Stimulated activated CD8-positive, alpha-beta memory T cell treated with anti-CD3 and anti-CD28 coated beads, Interleukin-2, amount 100 ng/mL, for 1 hour (primary cell): ENCODE measurements at places on chromosomes 12 and 14.
A peak's percentile ranks its signal among the peaks of the same experiment; 100 is the strongest.

DNA sequence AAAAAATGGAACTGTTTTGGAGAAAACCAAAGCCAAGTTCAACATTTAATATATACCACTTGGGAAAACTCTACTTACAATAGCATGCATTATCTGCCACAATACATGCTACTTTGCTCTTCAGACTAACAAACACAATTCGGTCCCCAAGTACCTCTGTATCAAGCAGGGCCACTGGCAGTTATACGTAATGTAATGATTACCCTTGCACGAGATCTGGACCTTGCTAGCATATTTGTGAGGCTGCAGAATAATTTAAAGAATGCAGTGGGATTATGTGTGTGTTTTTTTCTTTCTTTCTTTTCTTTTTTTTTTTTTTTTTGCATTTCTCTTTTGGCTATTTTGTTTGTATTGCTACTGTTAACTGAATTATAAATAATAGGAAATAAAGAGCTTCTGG is 22.8 kb upstream of the PYGL start:
- DNase-seq = no peak

GRCh38 chr14:22836301-22837113 is at the start of gene MMP14:
MMP14 (plus strand) TSS chr14:22836585; CDS start chr14:22836818, 233 bp downstream.
- DNase-seq = no peak

DNA sequence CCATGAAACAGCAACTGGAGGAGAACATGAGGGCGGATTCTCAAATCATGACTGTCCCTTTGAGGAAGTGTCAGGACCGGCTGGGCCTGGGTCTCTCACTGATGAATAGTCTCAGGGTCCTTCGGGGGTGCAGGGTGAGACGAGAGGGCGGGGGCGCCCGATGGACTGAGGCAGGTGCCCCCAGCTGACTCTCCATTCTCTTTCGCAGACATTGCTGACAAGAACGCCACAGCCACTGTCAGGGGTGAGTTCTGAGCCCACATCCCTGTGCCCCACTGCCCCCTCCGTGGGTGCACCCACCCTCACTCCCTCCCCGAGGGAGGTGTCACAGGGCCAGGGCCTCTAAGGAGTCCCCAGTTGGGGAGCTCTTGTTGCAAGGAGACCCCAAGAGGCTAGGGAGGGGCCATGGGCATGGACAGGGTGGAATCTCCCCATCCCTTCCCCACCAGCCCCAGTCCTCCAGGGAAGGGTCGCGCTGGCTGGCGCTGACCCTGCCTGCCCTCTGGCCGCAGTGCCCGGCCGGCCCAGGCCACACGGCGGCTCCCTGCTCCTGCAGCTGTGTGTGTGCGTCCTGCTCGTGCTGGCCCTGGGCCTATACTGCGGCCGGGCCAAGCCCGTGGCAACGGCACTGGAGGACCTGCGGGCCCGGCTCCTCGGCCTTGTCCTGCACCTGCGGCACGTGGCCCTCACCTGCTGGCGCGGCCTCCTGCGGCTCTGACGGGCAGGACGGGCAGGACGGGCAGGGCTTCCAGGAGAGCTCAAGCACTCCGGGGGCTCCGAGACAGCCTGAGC is 8.7 kb downstream of the C14orf180 start:
- DNase-seq = no peak

- DNase-seq = no peak
Measured at GRCh38 chr14:83863042-83863774, 1666.7 kb upstream of the FLRT2 start.

DNA sequence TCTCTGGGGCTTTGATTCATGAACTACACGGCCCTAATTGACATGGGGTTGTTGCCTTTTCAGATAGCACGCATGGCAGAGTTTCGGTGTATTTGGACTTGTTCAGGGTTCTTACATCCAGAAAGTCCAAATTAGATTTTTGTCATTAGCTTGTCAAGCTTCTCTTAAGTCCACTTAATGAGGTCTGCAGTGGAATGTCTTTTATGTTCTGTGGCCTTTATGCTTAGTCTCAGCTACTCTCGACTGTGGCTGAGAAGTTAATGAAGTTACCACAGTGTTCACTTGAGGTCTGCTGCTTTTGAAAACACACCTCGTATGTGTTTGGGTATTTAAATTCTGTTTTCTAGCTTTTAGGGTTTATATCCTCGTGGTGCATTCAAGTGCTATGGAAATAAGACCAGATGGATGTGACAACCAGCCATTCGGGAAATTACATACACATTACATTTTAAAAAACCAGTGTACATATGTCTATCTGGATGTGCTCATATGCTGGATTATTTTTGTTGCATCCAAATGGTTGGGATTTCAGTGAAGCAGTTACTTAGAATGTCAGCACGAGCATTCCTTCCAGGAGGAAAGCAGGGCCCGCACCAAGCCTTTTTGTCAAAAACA is 80.2 kb downstream of the RMST start:
- no peak for DNase-seq

DNA sequence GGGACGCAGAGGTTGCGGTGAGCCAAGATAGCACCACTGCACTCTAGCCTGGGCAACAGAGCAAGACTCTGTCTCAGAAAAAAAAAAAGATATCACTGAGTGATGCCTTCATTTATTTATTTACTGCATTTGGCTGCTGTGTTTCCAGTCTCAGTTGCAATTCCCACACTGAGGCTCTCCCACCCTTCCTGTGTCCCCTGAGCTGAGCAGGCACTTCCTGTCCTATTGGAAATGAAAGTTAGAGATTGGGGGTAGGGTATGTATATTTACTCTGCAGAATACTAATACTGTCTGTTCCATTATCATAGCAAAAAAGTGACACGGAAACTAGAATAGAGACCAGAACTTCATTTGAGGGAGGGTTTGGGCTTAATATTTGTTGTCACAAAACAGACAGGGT is 1.6 kb upstream of the RBMS2 start:
- DNase-seq = no peak

- DNase-seq = no peak
Measured at GRCh38 chr14:92551044-92551841, 37.7 kb downstream of the RIN3 start.

- DNase-seq = peak; percentile 70
Measured at GRCh38 chr14:70972107-70972976, 65.1 kb downstream of the PCNX1 start.

DNA sequence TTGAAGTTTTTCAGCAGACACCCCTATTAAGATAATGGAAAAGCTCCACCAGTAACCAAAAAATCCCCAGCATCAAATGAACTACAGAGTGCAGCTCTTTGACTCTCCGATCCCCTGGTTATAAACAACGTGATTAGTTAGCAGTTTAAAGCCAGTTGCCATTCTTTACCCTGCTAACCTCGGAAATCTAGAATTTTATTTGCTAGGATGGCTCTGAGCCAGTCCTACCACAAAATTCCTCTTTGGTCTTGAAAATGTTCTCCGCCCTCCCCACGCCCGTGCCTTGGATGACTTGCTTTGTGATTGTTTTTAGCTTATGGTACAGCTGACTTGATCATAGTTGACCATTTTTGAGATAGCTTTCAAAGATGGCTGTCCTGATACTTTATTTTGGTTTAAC is 1.2 kb downstream of the KLHDC2 start:
- DNase-seq = no peak

DNA sequence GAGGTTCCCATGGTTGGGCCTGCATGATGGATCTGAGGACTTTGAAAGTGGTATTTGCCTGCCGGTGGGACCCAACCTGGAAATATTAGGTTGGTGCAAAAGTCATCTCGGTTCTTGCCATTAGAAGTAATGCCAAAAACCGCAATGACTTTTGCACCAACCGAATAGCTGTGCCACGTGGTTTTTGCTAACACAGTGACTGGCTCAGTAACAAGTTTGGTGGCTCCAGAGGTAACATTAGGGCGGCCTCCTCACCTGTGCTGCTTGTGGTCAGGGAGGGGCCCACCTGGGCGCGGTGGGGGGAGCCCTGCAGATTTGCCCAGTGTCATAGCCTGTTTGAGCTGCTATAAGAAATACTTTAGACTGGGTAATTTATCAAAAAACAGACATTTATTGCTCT is 1.8 kb downstream of the BDKRB2 start:
- no peak for DNase-seq

DNA sequence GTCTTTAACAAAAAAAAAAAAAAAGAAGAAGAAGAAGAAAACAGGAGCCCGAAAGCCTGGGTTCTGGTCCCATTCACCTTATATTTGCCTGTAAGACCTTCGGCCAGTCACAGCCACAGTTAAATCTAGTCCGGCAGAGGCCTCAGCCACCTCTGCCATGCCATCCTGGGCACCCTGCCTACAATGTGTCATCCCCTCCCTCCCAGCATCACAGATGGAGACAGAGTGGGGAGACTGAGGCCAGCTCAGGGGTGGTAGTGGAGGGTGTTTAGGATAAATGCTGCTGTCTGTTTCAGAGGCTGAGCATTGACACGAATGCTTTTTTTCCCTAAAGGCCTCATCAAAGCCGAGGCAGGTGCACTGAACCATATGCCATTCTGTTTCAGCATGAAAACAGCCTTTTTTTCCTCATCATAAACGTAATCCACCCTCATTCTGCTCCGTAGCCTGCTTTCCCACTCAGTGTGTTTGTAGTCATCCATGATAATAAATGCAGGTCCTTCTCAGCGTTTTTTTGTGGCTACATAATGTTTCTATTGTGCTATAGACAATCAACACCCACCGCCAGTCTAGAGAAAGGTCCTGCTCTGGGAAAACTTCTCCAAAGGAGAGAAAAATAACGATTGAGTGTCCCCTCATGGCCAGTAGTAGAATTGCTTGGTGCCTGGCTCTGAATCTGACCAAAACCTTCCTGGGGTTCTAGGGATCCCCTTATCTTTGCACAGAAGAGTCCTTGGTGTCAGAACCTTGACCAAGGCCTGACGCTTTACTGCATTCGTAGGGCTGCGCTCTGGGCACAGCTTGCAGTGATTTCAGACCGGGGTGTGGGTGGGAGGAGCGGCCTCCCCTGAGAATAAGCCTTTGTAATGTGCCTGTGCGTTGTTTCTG is 41.1 kb upstream of the TSPAN9 start:
- DNase-seq = no peak

GRCh38 chr12:28578833-28579252 is 388.6 kb downstream of the CCDC91 start:
- DNase-seq = no peak

- no peak for DNase-seq
Measured at GRCh38 chr14:21093769-21094681, 4.4 kb downstream of the ZNF219 start.

DNA sequence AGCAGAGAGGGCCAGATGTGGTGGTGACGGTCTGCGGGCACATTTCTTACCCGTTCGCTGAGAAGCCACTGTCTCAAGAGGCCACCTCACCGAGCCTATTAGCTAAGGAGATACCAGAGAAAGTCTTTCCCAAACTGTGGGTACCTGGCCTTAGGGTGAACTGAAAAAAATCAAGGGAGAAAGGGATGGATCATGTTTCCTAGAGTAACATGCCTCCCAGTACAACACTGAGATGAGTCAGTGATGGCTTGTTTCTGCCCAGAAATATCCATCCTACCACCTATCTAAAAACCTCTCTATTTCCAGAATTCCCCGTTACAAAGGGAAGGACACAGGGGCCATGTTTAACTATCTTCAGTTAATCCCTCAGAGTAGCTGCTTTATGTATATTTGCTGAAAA is 83.7 kb downstream of the LMNTD1 start:
- DNase-seq = no peak

GRCh38 chr12:98399532-98399931 is 115.9 kb upstream of the TMPO start:
- DNase-seq = peak; percentile 24

DNA sequence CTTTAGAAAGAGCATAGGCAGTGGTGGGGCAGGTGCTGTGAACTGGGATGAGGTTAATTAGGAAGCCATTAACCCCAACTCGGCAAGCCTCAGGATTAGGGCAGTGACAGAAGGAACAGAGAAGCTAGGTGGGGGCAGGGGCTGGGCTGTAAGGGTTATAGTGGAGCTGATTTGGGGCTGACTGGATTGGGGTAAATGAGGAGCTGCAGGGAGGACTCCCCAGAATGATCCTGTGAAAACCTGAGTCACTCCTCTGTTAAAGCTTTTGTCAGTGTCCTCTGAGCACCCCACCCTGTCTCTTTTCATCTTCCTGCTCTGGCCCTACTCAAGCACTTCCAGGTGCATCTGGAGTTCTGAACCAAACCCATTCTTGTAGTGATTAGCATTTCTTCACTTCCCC is 4.4 kb downstream of the KLC1 start:
- no peak for DNase-seq

DNA sequence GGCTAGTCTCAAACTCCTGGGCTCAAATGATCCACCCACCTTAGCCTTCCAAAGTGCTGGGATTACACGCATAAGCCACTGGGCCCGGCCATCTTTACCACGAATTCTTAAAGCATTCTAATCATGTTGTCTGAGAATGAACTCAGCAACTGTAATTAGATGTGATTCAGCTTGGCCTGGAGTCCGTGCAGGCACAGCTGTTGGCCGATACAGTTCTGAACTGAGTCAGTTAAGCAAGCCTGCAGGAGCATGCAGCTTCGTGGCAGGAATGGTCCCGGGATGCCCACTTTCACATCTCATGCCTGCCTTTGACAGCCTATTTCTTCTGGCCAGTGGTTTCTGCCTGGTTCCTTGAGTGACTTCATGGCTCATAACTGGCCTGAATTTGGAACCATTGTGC is 194.1 kb downstream of the ANO6 start:
- no peak for DNase-seq

- no peak for DNase-seq
Measured at GRCh38 chr12:108879615-108880254, at the start of gene DAO. DAO (plus strand) TSS chr12:108880092; CDS start chr12:108885007, 4,915 bp downstream.

- no peak for DNase-seq
Measured at GRCh38 chr14:72646861-72647528, 246.9 kb downstream of the DPF3 start.

- DNase-seq = no peak
Measured at GRCh38 chr14:29458547-29458946, 469.1 kb downstream of the PRKD1 start.

DNA sequence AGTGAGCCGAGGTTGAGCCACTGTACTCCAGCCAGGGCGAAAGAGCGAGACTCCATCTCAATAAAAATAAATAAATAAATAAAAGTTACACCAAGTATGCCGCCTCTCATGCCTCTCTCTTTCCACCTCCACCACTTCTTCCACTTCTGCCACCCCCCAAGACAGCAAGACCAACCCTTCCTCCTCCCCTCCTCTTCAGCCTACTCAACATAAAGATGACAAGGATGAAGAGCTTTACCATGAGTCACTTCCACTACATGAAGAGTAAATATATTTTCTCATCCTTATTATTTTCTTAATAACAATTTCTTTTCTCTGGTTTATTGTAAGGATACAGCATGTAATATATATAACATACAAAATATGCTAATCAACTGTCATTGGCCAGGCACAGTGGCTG is 3.6 kb upstream of the TMED2 start:
- no peak for DNase-seq

DNA sequence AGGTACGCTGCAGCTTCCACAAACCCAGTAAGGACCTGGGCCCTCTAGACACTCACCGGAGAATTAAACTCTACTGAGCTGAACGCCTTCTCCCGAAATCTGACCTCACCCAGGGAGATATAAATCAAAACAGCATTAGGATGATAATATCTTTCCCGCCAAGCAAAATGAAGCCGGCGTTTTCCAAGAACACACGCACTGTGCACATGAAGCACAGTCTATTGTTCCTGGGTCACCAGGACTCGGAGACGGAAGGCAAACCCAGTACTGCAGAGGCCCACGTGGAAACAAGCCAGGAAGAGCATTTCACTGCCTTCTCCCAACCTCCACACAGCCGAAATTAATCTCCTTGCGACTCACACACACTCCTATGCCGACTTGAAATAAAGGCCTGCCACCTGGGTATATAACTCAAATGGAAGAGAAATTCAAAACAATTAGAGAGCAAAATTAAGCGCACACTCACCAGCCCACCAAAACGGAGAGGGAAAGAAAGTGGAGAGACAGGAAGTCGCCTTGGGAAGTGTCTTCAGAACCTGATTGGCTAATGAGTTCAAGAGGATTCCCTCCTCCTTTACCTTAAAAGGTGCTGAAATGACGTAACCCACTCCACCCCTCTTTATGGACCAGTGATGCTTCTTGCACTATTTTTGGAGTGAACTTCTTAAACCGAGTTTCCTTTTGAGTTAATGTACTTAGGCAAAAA is at the start of gene CCNB1IP1:
Gene CCNB1IP1 (minus strand): TSS at position 492 of the 706 bp plus-strand sequence. CDS start 16,756 bp downstream, outside the sequence.
- peak; percentile 7 for DNase-seq
